ENCODE measurements at places on chromosomes 2 and 18. TPM values are rescaled to one million over a fixed set of nuclear protein-coding genes. Genes with fewer than 3 reads are reported as not detected.

DNA sequence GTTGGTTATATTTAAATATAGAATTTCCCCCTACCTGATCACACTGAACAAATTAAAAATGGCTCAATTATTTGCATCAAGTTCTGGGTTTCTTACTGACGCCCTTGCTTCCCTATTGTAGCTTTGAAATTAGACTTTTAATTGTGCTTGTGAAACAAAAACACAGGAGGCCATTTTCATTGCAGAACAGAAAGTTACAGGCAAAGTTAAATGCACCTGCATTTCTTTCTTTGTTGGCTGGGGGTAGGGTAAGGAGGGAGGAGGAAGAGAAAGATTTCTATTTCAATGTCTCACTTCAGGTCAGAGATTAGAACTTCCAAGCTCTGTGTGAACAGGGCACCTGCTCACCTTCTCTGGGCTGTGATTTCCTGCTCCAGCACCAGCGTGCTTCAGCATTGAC, 199.6 kb downstream of the BCL11A start:
- no peaks in the 10 kb centered on the region for H3K4me1 ChIP-seq
- no peaks in the 10 kb centered on the region for H3K36me3 ChIP-seq
- no peaks in the 10 kb centered on the region for H3K27me3 ChIP-seq
- DNase-seq = no peak
- H3K27ac ChIP-seq = no peak overlapping the region

YES1 gene
- total RNA-seq = 158 TPM

DNA sequence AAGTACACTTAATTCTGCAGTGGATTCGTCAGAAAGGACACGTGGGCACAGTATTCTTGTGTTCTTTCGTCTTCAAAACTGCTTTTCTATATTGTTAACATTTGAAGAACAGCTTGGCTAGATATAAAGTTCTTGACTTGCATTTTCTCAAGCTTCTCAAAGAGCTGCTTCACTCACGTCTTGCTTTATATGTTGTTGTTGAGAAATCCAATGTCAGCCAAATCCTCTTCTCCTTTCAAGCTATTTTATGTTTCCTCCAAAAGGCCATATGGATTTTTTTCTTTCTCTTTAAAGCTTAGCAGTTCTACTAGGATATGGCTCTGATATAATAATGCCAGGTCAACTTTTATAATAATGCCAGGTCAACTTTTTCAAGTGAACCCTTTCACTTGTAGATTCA, 65.5 kb upstream of the CYP1B1 start:
- H3K27me3 ChIP-seq = no peaks in the 10 kb centered on the region
- no peak overlapping the region for H3K4me3 ChIP-seq
- no peaks in the 10 kb centered on the region for H3K36me3 ChIP-seq
- H3K27ac ChIP-seq = no peak overlapping the region
- DNase-seq = no peak

DNA sequence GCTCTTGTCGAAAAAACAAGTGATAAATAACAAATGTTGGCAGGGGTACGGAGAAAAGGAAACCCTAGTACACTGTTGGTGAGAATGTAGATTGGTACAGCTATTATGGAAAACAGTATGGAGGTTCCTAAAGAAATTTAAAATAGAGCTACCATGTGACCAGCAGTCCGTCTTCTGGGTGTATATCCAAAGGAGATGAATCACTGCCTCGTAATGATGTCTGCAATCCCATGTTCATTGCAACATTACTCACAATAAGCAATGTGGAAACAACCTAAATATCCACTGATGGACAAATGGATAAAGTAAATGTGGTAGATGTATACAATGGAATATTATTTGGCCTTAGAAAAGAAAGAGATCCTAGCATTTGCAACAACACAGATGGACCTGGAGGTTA, 50.6 kb downstream of the SLC16A14 start:
- H3K27me3 ChIP-seq = no peaks in the 10 kb centered on the region
- H3K4me3 ChIP-seq = no peak overlapping the region
- no peak for DNase-seq
- H3K27ac ChIP-seq = no peak overlapping the region

- no peaks in the 10 kb centered on the region for H3K27me3 ChIP-seq
- no peak overlapping the region for H3K27ac ChIP-seq
Observed at GRCh38 chr2:26591619-26592505, 49.3 kb downstream of the CIB4 start.

DNA sequence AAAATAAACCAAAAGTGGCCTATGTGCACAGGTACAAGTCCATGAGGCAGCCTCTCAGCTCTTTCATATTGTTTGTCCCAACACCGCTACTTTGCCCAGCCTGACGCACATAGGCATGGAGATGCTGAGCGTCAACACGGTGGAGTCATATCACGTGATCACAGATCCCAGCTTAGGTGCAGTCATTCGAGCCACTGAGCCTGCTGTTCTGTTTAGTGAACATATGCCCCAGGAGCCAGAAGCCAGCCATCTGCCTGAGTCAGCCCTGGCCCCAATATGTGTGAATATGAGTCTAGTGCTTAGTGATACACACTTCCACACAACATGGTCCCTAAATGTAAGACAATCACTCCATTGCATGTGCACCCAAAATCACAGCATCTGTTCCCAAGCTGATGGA, 88.2 kb upstream of the LCLAT1 start:
- H3K4me3 ChIP-seq = no peak overlapping the region
- no peak for DNase-seq
- no peaks in the 10 kb centered on the region for H3K27me3 ChIP-seq
- H3K4me1 ChIP-seq = peaks cover 7% of the 10 kb centered on the region
- H3K36me3 ChIP-seq = no peaks in the 10 kb centered on the region
- no peak overlapping the region for H3K27ac ChIP-seq

CRYBA2 gene
- total RNA-seq = not detected

IL1F10 gene
- not detected for total RNA-seq

- no peaks in the 10 kb centered on the region for H3K4me1 ChIP-seq
- DNase-seq = no peak
- no peak overlapping the region for H3K27ac ChIP-seq
- no peaks in the 10 kb centered on the region for H3K27me3 ChIP-seq
- H3K4me3 ChIP-seq = no peak overlapping the region
Observed at GRCh38 chr18:72201032-72201431, 343.1 kb downstream of the CBLN2 start.

PASK gene
- 7.4 TPM for total RNA-seq

- no peak overlapping the region for H3K4me3 ChIP-seq
- H3K27ac ChIP-seq = no peak overlapping the region
- no peaks in the 10 kb centered on the region for H3K27me3 ChIP-seq
- no peaks in the 10 kb centered on the region for H3K4me1 ChIP-seq
Observed at GRCh38 chr2:121338281-121338680, 53.3 kb upstream of the TFCP2L1 start.

GRCh38 chr2:28713577-28714298, 37.9 kb upstream of the PPP1CB start:
- peaks cover 5% of the 10 kb centered on the region for H3K4me1 ChIP-seq
- no peak overlapping the region for H3K4me3 ChIP-seq
- no peaks in the 10 kb centered on the region for H3K27me3 ChIP-seq
- no peak for DNase-seq

COL4A3 gene
- 7.6 TPM for total RNA-seq

TUBA3E gene
- 12.8 TPM for total RNA-seq

DNA sequence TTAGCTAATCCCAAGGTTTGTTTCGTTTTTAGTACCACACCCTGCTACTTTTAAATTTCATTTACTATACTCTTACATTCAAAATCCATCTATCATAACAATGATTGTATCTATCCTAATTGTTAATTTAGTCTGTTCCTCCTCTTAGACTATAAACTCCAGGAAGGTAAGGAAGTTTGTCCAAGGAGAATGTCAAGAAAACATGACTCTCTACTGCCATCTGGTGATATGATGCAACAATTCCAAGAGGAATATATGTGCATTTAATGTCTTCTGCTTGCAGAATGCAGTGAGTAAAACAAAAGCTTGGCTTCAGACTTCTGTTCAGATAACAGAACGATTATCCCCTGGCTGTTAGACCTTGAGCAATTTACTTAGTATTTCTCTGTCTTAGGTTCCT, 1267.1 kb downstream of the LRP1B start:
- H3K27me3 ChIP-seq = no peaks in the 10 kb centered on the region
- no peaks in the 10 kb centered on the region for H3K4me1 ChIP-seq
- no peak for DNase-seq
- no peak overlapping the region for H3K4me3 ChIP-seq

DNA sequence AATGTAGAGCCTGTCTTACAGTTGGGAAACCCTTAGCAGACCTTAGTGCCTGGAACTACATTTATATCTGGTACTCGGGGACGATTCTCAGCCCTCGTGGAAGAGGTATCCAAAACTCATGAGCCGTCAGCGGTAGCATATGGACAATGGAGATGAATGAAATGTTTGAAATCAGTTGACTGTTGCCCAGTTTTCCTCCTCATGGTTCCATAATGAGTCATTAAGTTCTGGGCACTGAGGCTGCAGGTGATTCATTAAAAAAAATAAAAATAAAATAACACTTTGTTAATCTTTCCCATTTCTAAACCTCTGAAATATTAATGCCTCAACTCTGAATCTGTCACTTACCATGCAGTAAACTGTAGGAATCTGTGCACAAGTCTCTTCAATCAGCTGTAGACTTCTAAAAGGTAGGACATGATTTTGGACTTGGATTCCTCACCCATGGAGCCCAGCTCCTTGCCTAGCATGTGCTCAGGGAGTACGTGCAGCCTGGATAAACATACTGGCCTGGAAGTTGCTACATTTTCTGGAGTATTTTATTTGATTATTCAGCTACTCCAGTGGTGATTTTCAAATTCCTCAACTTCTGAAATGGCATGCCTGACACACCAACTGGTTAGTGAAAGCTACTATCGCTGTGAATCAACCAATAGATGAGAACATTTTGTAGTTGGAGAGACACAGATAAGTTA, 979.2 kb downstream of the CNTNAP5 start:
- no peaks in the 10 kb centered on the region for H3K27me3 ChIP-seq
- H3K4me3 ChIP-seq = no peak overlapping the region
- H3K4me1 ChIP-seq = no peaks in the 10 kb centered on the region
- H3K36me3 ChIP-seq = no peaks in the 10 kb centered on the region
- no peak for DNase-seq
- no peak overlapping the region for H3K27ac ChIP-seq

GRCh38 chr2:176589825-176590440, 320.7 kb downstream of the MTX2 start:
- no peaks in the 10 kb centered on the region for H3K4me1 ChIP-seq
- H3K27me3 ChIP-seq = no peaks in the 10 kb centered on the region
- H3K36me3 ChIP-seq = no peaks in the 10 kb centered on the region

DNA sequence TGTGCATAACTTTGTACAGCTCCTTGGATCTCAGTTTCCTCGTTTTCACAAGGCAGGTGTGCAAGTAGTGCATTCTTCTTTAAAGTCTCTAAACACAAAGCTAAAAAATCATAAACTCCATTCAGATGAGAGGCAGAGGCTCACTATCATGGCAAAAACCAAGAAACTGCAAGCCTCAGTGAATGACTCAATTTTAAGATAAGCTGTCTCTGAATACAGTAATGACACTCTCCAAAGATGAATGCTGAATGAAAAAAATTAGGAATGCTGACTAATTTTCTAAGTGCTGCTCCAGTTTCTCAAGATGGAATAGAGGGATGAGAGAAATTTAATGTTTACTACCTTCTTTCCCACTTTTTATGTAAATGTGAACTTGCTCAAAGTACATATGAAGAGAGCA, 17.2 kb downstream of the B4GALT6 start:
- H3K27ac ChIP-seq = no peak overlapping the region
- no peaks in the 10 kb centered on the region for H3K36me3 ChIP-seq
- DNase-seq = no peak
- no peaks in the 10 kb centered on the region for H3K27me3 ChIP-seq
- H3K4me3 ChIP-seq = no peak overlapping the region

GRCh38 chr2:96957244-96957643, 29.1 kb downstream of the FAM178B start:
- peaks cover 12% of the 10 kb centered on the region for H3K4me1 ChIP-seq
- no peaks in the 10 kb centered on the region for H3K36me3 ChIP-seq

ADAM23 gene
- total RNA-seq = 3.6 TPM

MYO5B gene
- 2.0 TPM for total RNA-seq

DNA sequence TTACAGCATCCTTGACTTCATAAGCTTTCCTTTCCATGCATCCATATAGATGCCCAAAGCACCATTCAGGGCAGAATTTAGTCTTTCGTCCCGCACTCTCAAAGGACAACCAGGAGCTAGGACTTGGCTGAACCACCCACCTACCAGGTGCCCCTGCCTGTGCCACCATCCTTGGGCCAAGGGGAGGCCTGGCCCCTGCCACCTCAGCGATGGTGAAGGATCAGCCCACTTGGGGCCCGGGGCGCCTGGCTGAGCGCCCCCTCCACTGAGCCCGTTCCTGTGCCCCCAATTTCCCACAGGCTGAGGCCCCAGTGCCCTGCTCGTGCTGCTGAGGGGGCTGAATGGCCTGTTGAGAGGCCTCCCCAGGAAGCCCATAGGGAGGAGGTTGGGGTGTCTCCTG, 33.3 kb upstream of the ALPP start:
- no peaks in the 10 kb centered on the region for H3K4me1 ChIP-seq
- no peaks in the 10 kb centered on the region for H3K36me3 ChIP-seq
- no peaks in the 10 kb centered on the region for H3K27me3 ChIP-seq
- no peak overlapping the region for H3K4me3 ChIP-seq
- H3K27ac ChIP-seq = no peak overlapping the region
